ENCODE measurements at places on chromosomes 16 and 17.

DNA sequence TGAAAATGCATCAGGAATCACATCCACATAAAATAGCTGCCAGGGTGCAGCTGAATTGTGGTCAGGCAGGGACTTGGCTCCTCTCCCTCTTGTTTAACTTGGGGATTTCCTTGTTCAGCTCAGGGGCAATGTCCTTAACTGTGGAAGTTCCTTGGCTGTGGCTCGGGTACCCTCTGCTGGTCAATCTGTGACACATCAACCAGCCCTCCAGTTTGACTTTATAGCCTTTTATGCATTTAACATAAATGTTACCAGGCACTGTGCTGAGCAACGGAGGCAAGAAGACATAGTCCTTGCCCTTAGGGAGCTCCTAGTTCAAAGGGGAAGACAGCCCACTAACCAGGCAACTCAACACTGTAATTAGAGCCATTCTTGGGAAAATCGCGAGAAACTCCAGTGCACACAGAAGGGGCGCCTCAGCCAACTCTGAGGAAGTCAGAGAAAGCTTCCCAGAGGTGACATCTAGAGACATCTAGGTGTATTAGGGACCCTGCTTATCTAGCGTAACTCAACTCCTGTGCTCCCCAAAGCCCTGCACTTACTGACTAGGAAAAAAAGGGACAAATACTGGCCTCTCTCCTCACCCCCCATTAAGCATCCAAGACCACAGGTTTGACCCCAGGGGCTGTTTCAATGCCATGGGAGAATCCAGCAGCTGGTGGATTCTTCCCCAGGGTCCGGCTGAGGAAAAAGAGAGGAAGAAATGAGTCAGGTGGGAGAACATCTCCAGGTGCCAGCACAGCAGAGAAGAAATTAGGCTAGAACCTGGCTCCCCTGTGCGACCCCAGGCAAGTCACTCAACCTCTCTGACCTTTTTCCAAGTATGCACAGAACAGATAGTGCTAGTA lies 17.3 kb upstream of the EEF2K start:
- DNase-seq = peak; percentile 56

DNA sequence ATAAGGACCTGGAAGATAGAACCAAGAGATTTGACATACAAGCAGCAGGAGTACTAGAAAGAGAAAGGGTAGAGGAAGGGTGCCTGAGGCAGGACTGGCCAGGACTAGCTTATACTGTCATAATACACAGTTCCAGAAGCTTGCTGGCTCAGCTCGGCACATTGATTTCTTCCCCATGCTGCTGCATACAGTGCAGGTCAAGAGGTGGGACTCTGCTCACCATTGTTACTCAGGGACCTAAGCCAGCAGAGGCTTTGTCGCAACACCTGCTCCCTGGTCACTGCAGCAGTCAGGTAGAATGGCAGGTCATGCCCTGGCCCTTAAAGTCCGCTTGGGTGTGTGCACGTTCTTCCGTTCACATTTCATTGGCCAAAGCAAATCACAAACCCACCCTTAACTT lies 32.8 kb downstream of the LDHD start:
- no peak for DNase-seq

GRCh38 chr16:83296505-83296904 lies 511.3 kb upstream of the HSBP1 start:
- no peak for DNase-seq

- peak; percentile 27 for DNase-seq
Observed at GRCh38 chr16:50153596-50154419, 702 bp downstream of the TENT4B start.

- DNase-seq = no peak
Observed at GRCh38 chr17:17114592-17115225, 72.5 kb downstream of the MPRIP start.

DNA sequence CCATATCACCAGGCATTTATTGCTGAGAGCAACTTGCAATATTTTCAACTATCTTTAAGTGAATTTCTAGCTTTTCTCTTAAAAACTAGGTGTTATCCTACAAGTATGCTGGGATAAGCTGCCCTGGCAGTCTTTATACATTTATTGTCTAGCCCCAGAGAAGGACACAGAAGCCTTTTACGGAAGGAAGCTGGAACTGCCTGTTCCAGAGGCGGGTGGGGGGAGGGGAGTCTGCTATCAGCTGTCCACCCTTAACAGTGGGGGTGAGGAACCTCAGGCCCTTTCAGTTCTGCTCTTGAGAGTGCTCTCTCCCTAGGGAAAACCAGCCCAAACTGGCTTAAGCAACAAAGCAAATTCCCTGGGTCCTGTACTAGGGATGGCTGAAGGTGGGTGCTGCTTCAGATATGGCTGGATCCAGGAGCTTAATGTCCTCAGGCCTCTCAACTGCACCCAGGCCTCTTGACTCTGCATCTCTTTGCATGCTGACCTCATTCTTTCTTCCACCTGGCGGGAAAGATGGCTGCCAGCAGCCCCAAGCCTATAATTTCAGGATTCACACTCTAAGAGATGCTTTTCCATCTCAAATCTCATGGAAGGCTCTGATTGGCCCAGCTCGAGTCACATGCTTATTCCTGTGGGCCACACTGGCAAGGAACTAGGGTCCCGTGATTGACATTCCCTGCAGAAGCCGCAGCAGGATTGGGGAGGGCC lies 16.6 kb downstream of the NAGPA start:
- no peak for DNase-seq

DNA sequence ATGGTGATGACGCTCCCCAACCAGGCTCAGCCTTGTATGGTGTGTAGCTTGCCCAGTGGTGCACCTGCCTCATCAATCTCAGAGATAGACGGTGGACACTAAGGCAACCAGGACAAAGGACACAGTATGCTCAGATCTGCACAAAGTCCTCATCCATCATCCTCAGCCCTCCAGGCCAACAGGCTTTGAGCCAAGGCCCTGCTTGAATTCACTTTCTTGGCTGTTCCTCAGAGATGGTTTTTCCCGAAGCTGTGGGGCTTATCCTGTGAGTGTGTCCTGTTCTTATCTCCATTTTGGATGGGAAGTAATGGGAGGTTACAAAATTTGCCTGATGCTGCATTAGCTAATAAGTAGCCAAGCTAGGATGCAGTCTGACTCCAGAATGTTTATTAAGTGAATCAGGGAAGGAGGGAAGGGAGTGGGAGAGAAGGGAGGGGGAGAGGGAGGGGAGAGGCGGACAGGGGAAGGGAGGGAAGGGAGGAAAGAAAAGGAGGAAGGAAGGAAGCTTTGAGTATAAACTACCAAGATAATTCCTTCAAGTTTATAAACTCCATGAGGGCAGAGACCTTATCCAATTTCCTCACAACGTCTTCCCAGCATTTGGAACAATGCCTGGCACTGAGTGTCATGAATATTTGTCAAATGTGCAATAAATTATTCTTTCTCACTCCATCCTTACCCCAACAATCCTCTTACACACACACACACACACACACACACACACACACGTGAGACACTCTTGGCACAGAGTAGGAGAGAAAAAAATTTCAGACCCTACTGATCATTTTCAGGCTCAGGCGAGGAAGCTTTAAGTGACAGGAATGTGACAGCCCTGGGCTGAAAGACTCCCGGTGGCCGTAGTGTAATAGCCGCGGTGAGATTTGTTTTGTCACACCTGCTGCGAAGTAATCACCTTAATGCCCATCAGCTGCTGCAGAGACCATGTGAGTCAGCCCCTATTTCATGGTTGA lies 84.3 kb downstream of the BMERB1 start:
- no peak for DNase-seq
